CD4-positive, alpha-beta T cell treated with Interleukin-4 for 4 hours (primary cell): ENCODE measurements at places on chromosomes 7 and 10.

- DNase-seq = no peak
These were observed 118.4 kb downstream of the NSUN6 start for GRCh38 chr10:18532881-18533535.

GRCh38 chr10:58299580-58299979, 30.6 kb downstream of the CISD1 start:
- DNase-seq = peak; percentile 43

DNA sequence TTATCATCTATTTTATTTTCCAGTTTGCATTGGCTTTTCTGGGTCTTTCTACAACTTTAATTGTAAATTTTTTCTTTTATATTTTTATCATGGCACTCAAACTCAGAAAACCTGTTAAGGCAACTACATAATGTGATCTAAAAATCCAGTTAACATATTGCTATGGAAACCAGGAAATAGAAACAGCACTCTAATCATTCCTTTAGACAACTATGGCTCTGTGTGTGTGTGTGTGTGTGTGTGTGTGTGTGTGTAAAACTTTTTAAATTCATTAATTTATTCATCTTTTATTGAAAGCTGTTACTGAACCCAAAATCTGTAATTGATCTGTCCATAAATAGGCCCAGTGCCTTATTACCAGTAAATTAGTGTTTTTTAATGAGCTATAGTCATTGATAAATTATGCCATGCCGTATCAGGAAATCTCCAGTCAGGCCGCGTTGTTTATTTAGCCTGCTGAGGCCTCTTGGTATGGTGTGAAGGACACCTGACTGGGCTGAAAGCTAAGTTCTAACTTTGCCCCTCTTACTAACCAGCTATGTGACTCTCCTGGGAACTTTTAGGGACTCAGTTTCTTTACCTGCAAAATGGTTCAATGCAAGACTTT, 1.5 kb upstream of the MET start:
- no peak for DNase-seq

DNA sequence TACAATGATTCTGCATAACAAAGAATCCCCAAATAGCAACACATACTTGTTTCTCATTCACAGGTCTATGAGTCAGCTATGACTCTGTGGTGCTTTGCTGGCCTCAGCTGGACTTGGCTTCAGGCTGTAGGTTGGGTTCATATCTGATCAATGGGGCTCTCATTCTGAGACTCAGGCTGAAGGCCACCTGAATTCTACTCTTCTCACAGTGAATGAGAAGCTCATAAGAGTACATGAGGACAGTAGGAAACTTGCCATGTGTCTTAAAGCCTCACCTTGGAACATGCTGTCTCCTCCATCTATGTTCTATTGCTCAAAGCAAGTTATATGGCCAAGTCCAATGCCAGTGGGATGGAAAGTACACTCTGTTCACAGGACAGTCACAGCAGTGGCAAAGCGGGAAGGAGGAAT, 292.9 kb downstream of the BMPER start:
- no peak for DNase-seq

- DNase-seq = no peak
These were observed 41.5 kb upstream of the PRSS58 start for GRCh38 chr7:142299237-142299781.

GRCh38 chr7:18903695-18904094, 213.7 kb downstream of the TWIST1 start:
- DNase-seq = no peak
